ENCODE measurements at places on chromosomes 2 and 18.

DNA sequence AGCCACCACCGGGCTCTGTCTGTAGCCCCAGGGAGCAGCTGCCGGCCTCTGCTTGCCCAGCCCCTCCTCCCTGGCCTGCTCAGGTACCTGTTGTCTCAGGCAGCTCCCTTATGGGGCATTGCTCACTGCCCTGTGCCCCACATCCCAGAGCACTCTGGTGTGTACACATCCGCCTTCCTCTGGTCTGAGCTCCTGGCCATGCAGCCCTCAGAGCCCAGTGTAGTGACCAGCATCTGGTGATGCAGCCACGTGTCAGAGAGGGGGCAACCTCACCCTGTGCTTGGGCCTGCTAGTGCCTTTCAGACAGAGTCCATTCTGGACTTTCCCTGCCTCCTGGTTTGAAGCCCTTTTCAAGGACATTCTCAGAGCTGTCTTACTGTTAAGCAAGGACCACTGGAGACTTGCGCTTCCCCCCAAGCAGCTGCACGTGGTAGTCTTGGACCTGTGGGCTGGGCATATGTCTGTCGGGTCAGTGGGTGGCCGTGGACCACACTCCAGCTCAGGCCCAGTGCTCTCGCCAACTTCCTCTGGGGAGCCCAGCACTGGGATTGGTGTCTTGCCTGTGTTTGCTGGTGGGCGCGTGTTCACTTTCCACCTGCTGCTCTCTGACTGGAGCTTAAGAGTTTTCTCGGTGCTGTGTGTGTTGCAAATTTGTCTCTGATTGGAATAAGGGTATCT, 30.7 kb downstream of the DGKD start:
- DNase-seq, result no peak

DNA sequence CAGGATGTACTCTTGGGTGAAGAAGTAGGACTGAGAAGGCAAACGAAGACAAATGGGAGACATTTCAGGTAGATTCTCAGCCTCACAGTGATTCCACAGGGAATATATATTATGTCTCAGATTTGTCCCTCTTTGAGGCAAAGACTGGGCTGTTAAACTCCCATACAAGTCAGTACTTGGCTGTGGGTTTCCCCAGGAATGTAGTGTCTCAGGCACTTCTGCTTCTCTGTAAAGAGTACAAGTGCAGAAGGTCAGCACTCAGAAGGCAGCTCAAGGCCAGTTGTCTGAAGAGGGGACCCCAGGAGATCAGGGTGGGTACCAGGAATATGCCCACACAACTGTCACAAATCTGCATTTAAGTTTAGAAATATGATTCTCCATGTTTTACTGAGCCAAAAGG, 39.9 kb upstream of the COBLL1 start:
- no peak for DNase-seq

DNA sequence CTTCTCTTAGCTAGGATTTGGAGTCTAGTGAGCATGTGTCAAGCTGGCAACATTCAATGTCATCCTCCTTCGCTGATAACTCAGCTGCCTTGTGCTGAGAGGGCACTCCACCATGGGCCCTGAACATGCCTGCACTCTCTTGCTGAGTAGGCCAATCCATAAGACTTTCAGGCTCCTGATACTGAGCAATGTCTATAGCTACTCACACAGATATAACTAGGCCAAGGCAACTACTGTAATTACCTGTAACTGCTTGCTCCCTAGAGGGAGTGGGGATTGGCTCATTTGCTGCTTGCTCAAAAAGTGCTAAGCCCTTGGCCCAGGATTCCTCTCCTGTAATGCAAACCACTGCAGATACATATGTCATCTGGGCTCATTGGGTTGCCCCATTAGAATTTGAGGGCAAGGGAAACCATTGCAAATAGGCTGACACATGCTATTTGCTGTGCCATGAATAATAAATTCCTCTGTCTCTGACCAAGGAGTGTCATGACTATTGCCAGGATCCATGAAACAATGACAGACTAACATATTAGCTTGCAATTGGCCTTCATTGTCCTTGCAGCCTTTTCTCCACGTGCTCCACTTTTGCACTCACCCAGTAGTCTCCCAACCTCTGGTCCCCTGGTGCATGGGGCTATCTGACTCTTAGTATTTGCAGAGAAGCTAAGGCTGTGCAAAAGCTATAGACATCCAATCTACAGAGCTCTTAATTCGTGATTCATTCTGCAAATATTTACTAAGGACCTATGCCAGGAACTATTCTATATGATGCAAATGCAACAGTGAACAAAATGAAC, 36.9 kb upstream of the BMPR2 start:
- DNase-seq, result no peak

DNA sequence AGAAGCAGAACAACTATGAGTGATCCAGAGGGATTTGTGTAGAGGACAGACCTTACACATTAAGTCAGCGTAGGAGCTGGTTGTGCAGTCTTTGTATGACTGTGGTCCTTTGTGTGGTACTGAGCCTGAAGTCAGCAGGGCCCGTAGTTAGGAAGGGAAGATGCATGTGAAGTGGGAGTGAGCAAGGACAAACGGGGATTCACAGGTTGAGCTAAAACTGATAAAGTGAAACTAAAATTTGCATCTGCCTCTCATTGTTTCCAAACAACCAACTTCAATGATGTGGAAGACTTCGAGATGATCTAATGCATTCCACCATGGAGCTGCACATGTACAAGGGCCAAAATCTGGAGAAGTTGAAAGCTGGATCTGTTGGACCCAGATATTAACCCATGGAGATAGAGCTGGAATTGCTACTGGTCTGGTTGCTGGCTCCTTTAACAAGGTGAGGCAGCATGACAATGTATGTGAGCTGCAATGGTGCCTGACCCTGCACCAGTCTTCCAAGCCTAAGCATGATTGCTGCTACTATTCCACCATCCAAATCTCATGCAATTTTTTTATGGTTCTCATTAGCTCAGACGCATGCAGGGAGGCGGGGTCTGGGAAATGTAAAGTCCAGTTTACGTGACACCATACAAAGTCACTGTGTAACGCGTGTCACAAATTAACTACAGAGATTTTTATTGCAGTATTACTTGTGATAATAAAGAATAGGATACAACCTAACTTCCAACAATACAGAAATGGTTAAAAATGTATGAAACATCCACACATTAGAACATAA, 12.1 kb upstream of the CYBRD1 start:
- DNase-seq, result no peak

DNA sequence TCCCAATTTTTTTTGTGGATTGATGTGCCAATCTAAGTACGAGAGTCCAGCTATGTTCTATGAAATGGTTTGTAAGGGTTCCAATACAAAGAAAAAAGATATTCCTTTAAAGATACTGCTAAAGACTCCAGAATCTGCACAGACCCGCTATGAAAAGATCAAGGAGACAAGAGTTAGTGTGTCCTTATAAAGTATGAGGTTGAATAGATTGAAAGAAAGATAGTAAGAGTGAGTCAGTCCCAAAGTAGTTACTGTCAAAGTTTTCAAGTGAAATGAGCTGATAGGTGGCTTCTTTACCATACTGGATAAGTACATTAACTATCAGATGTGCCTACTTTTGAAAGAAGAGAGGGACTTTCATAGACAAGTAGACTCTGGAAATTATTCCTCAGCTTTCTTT, 17.9 kb upstream of the EHBP1 start:
- no peak for DNase-seq

DNA sequence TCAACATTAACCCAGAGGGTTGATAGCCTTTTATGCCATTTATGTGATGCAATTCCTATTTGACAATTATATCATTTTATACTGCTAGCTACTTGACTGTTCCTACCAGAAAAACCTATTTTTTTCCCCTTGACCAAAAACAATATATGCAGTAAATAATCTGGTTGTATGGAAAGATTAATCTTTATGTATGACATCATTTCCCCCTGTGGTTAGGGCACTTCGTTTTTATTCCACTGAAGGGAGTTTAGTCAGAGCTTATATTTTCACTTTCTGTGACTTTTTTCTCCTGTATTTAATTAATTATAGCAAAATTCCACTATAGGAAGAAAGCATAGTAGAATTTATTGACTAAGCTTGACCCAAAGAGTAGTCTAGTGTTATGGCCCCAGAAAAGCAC, 107.6 kb downstream of the HAUS1 start:
- no peak for DNase-seq

DNA sequence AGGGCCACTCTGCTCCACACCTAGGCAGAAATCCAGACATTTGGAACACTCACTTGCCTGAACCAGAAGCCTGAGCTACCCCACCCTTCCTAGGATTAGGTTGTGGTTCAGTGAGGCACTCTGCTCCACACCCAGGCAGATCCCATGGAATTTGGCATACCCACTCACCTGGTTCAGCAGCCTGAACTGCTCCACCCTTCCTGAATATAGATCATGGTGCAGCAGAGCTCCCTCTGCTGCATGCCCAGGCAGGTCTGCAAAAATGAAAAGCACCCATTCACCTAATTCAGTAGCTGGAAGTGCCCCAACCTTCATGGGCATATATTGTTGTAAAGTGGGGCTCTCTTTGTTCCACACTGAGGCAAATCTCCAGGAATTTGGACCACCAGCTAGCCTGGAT, 185.1 kb upstream of the CNTNAP5 start:
- no peak for DNase-seq

DNA sequence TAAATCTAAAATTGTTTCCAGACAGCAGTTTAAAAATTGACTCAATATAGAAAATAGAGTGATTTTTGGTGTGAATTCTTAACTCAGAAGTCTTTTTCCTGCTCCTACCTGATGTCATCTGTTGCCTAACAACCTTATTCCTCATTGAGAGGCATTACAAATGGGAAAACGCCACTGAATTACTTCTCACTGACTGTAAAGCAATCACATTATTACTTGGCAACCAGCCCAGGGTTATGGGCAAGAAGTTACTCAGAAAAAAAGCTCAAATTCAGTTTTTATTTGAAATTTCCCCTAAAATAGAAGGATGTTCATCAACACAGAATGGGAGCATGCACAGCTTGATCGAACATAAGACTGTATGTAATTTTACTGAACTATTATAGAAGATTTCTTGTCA, 201.8 kb upstream of the GULP1 start:
- DNase-seq, result no peak

GRCh38 chr2:207332480-207333212, 166.9 kb upstream of the KLF7 start:
- DNase-seq, result no peak

GRCh38 chr2:232319067-232319802, 59.3 kb upstream of the ALPP start:
- DNase-seq, result no peak

GRCh38 chr2:69636395-69636794, 7.1 kb downstream of the AAK1 start:
- no peak for DNase-seq

DNA sequence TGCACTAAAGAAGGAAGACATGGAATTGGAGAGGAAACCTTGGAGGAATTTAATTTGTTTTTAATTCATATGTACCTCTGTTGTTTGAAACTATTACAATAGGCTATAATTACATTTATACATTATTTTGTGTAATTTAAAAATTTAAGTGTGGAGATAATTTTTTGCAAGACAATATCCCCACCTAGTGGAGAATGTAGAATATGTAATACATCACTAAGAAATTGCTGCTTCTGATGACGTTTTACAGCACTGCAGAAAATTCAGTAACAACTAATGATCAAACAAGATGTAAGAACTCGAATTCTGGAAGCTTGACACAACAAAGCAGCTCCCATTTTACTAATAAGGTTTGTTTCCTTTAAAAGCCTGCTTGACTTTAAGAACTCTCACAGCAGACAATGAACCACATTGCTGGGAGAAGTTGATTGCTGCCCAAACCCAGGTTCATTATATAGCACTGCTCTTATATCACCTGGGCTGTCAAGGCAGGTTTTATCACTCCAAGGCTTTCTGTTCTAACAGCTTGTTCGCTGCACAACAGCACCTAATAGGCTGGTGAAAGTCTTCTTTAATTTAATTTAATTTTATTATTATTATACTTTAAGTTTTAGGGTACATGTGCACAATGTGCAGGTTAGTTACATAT, 53.4 kb downstream of the THADA start:
- no peak for DNase-seq

GRCh38 chr2:193627187-193627926, 1432.6 kb upstream of the TMEFF2 start:
- DNase-seq, result no peak

DNA sequence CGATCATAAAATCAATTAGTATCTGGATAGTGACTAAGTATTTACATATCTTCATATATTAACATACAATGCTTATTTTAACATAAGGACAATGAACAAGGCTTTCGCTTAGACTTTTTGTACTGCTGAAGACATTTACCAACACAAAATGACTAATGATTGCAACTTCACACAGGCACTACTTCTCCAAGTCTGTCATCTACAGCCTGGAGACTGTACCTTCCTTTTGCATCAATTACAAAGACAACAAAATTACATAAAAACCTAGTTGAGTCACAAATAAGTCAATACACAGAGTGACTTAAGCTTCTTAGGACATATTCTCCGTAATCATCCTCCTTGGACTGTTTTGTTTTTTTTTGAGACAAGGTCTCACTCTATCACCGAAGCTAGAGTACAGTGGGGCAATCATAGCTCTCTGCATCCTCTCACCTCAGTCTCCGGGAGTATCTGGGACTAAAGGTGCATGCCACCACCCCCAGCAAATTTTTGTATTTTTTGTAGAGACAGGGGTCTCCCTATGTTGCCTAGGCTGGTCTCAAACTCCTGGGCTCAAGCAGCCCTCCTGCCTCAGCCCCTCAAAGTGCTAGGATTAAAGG, 15.9 kb downstream of the PUM2 start:
- DNase-seq, result no peak

GRCh38 chr18:70234667-70235459, 29.4 kb upstream of the RTTN start:
- no peak for DNase-seq

DNA sequence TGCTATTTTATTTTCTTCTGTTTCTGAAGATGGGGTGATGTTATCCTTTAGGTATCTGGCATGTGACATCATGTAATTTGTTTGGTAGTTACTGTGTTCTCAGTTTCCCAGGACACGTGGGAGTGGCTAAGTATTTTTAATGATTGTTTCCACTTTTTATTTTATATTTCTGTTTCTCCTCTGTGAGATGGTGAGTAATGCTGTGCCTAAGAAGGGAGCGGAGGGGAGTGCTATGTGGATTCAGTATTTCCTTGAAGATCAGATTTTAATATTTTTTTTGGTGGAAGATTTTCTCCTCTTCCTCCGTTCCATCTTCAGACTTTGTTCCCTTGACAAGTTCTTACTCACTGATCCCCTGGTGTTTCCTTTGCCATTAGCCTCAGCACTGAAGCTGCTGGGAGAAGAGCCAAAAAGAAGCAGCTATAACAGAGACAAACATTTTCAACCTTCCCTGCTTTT, 180.0 kb upstream of the MMADHC start:
- DNase-seq, result no peak

- no peak for DNase-seq
Measured at GRCh38 chr2:125581557-125581956, 1074.4 kb upstream of the GYPC start.

- no peak for DNase-seq
Measured at GRCh38 chr2:236848501-236848900, 237.2 kb upstream of the COPS8 start.

All from activated naive CD4-positive, alpha-beta T cell treated with anti-CD3 and anti-CD28 coated beads, Interleukin-2, amount 50 U/mL, for 16 hours (primary cell).